Panc1 (cell line): ENCODE measurements at places on chromosomes 1 and 21. TPM values are rescaled to one million over a fixed set of nuclear protein-coding genes. Genes with fewer than 3 reads are reported as not detected.

GRCh38 chr1:90391126-90391525 lies 326.0 kb downstream of the BARHL2 start:
- H3K27ac ChIP-seq: 0 out of 2 replicates have a peak overlapping the region, but pooled peaks have one; percentile 9
- no peaks in the 10 kb centered on the region for H3K27me3 ChIP-seq
- H3K36me3 ChIP-seq: no peaks in the 10 kb centered on the region
- no peak overlapping the region for H3K4me3 ChIP-seq
- H3K4me1 ChIP-seq: no peaks in the 10 kb centered on the region
- DNase-seq: no peak

DNA sequence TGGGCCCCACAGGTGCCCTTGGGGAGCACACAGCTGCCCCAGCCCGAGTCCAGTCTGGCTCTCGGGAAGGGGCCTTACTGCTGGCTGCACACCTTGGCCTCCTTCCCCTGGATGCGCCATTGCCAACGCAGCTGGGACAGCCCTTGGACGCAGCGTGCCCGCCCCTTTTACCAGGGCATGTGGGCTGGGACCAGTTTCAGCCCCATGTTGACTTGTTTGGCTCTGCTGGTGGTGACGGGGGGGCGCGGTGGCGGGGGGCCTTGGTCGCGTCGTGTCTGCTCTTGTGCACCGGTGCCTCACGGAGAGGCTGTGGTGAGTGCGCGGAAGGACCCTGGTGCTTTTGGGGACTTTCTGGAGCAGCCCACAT lies 19.6 kb downstream of the SKI start:
- DNase-seq: no peak
- H3K36me3 ChIP-seq: no peaks in the 10 kb centered on the region
- H3K4me1 ChIP-seq: peaks cover 27% of the 10 kb centered on the region
- H3K27me3 ChIP-seq: no peaks in the 10 kb centered on the region

GRCh38 chr1:229013981-229014380 lies 256.9 kb upstream of the RAB4A start:
- H3K4me3 ChIP-seq: no peak overlapping the region
- H3K27ac ChIP-seq: no peak overlapping the region
- no peaks in the 10 kb centered on the region for H3K4me1 ChIP-seq
- no peak for DNase-seq
- H3K27me3 ChIP-seq: no peaks in the 10 kb centered on the region
- H3K36me3 ChIP-seq: no peaks in the 10 kb centered on the region

Gene COL9A2
- 2.9 TPM for total RNA-seq
